Hematopoietic multipotent progenitor cell (in vitro differentiated cells): ENCODE measurements at places on chromosomes 5 and 9.
A peak's percentile ranks its signal among the peaks of the same experiment; 100 is the strongest.

- DNase-seq = peak; percentile 62
Observed at GRCh38 chr9:120926397-120926928, at the start of gene TRAF1. Gene TRAF1, minus strand, starts transcription at chr9:120926796. Its CDS starts 721 bp downstream, at chr9:120926075.

DNA sequence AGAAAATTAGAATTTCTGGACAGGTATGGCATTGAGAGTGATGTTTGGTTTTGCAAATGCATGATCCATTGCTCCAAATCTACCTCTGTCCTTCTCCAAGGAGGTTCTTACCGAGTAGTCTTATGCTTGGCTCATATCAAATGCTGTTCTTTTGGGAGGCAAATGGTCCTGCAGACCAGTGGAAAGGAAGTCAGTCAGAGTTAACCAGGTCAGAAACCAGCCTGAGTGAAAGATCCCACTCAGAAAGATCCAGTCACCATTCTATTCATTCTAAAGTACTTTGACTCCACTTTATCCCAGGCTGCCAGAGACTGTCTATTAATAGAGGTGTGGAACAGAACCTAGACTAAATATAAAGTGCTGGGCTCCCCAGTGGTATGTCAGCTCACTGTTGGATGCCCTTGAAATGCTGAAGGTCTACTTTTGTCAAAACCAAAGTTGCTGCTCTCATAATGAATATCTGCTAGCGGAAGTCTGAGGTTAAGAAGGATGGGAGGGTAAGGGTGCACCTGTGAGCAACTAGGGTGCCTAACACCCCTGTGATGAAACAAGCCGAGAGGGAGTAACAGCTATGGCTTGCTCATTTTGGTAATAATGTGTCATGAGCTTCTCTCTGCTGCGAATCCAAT is 302.2 kb downstream of the ZNF608 start:
- no peak for DNase-seq

DNA sequence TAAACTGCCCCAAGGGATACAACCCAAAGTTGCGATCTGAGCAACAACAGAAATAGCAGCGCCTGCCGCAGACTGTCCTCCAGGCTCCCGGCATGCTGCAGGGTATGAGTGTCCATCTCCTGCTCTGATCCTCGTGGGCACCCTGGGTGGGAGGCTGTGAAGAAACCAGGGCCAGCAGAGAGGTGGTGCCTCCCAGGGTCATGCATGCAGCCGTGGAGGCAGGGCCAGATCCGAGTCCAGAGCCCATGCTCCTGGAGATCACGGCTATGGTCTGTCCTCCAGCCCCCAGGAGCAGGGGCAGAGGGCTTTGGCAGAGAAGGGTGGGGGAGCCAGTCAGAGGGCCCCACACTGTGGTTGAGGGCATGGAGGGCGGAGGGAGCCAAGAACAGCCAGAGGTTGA is 29.0 kb downstream of the HRH2 start:
- no peak for DNase-seq

DNA sequence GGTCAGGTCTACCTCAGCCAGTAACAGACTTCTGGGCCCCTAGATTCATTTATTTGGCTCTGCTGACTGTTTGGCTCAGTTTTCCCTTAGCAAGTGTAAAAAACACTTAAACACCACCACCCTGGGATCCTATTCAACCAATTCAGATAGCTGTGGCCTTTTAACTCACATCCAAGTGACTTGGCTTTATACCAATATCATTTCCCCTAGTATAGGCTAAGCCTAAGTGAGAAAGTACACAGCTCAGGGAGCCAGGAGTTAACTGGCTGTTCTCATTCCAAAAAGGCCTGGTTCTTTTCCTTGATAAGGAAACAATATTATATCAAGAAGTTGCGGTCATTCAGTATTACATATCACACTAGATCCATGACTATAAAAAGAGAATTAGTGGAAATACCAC is 163.5 kb downstream of the ARL15 start:
- DNase-seq = no peak

- no peak for DNase-seq
Observed at GRCh38 chr9:131997779-131998178, 81.9 kb downstream of the MED27 start.

DNA sequence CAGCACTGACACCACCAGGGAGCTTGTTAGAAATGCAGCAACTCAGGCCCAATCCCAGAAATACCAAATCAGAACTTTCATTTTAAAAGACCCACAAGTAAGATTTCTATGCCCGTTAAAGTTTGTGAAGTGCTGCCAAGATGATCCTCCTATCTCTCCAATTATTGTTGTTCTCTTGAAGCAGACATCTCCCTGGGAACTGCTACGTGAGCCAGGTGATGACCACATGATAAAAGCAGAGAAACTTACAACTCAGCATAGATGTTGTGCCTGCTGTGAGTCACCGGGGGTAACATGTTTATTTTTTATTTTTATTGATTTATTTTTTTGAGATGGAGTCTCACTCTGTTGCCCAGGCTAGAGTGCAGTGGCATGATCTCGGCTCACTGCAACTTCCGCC is 34.4 kb downstream of the GCNT4 start:
- DNase-seq = no peak

DNA sequence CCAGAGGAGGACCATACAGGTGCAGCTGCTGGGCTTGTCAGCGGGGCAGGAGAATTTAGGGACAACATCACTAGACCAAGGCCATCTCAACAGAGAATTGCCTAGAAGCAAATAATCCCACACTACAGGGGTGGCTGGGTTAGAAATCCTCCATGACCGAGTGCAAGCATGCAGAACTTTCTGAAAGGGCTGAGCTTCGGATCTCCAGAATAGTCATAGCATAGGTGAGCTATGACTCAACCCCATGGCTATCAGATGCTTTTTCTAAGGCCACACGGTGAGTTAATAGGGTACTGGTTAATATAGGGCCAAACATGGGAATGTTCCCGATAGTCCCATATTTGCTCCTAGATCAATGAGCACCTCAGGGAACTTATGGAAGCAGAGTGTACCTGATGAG is 4.2 kb downstream of the KCNIP1 start:
- no peak for DNase-seq

DNA sequence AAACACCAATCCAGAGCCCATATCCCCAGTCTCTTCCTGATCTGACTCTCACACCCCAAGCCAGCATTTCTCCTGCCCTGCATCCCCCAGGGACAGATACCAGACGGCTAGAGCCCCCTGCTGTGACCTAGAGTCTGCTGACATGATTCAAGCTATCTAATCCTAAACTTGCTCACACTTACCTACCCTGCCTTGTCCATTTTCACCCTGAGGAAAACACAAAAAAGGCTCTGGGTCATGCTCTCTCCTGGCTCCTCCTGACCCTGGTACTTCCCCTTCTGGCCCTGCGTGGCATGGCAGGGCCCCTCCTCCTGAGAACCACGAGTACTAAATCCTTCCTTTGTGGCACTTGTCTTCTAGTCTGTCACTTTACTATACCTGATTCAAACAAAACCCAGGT is 2.8 kb upstream of the ARRDC1 start:
- peak; percentile 60 for DNase-seq

DNA sequence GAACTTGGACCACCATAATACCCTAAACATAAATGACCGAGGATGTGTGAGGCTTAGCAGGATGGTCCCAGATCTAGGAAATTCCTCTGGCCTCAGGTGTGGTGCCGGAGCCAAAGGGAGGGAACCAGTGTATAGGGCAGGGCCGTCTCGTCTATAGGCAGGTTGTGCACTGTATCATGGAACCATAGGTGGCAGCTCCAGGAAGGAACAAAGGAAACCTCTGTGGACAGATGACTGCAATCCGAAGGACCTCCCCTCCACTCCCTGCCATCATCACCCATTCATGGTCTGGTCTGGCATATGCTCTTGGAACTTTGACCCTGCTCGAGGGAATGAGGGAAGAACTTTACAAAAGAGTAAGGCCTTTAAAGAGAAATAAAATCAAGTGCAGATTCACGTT is 2.9 kb upstream of the MACIR start:
- DNase-seq = no peak

DNA sequence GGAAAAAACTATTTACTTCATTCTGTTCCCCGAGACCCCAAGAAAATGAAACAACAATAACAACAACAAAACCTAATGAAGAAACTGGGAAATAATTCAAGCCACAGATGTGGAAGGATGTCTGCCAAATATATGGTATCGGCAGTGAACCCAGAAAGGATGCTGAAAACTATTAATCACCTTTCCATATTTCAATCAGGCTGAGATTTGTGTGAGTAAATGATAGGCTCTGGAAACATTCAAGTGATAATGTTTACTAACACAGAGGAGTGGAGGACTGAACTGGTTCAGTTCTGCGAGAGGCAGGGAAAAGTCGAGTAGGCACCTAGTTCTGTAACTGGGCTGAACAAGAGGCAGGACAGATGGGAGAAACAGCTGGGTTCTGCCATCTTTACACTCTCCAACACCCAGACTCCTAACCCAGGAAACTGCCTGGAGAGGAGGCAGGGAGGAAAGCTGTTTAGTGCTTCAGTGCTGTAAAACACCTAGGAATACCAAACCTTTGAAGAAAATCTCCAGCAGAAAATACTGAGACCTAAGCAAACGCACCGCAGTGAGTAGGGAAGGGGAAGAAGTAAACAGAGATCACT is 96.8 kb upstream of the GNA14 start:
- DNase-seq = no peak

GRCh38 chr9:33082128-33082527 is 5.7 kb upstream of the SMU1 start:
- no peak for DNase-seq

- DNase-seq = peak; percentile 76
Observed at GRCh38 chr5:113606298-113607134, 93.0 kb downstream of the YTHDC2 start.

GRCh38 chr5:133360693-133361472 is 251.5 kb downstream of the FSTL4 start:
- DNase-seq = no peak

- DNase-seq = no peak
Observed at GRCh38 chr5:53480416-53481158, at the start of gene FST. Gene FST, plus strand, starts transcription at chr5:53480629. Its CDS starts 163 bp downstream, at chr5:53480792.

DNA sequence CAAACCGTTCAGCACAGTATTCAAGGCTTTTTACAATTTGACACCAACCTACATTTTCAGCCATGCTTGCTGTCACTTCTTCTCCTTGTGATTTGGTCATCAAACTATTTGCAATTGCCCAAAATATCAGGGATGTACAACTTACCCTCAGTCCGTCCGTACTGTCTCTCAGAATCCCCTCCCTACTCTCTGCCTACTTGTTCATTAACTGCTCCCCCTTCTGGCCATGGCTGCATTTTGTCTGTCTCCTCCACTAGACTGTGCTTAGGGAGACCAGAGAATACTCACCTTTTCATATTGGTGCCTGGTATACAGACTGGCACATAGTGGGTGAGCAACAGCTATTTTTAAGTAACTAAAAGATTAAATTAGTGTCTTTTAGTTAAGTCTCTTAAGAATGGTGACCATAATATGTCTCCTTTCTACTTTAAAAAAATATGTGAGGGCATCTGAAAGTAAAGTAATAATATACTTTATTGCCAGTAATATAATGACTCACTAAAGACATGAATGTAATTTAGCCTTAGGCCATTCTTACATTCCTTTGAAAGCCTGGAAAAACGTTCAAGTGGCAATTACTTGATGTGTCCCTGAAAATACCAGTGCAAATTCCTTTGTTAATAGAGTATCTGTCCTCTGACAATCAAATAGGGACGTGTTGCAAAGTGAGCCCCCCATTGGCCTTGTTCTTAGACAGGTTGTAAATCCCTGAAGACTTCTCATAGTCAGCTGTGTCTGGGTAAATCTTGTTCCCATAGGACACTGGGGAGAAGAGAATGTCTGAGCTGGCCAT is 27.8 kb downstream of the PRLR start:
- peak; percentile 9 for DNase-seq

- no peak for DNase-seq
Observed at GRCh38 chr5:148408092-148408491, 24.3 kb downstream of the FBXO38 start.

DNA sequence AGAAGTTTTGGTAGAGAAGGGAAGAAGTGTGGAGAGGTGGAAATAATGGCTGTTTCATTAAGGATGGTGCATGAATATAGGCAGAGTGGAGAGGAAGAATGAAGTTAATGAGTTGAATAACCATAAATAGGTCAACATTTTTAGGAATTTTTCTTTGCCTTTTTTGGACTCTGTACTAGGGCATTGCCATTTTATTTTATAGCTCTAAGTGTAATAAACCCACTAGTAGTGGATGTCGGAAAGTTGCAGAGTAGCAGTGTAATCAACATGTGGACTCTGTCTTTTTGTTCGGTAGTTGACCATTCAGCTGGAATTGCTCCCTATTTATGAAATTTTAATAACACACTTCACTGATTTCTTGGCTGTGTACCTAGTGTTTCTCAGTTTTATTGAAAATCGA is 199.1 kb downstream of the WDR70 start:
- no peak for DNase-seq

GRCh38 chr5:132277256-132277655 is 16.9 kb upstream of the SLC22A4 start:
- DNase-seq = no peak
